GM04503 (cell line): ENCODE measurements at places on chromosomes 6 and 20.

DNA sequence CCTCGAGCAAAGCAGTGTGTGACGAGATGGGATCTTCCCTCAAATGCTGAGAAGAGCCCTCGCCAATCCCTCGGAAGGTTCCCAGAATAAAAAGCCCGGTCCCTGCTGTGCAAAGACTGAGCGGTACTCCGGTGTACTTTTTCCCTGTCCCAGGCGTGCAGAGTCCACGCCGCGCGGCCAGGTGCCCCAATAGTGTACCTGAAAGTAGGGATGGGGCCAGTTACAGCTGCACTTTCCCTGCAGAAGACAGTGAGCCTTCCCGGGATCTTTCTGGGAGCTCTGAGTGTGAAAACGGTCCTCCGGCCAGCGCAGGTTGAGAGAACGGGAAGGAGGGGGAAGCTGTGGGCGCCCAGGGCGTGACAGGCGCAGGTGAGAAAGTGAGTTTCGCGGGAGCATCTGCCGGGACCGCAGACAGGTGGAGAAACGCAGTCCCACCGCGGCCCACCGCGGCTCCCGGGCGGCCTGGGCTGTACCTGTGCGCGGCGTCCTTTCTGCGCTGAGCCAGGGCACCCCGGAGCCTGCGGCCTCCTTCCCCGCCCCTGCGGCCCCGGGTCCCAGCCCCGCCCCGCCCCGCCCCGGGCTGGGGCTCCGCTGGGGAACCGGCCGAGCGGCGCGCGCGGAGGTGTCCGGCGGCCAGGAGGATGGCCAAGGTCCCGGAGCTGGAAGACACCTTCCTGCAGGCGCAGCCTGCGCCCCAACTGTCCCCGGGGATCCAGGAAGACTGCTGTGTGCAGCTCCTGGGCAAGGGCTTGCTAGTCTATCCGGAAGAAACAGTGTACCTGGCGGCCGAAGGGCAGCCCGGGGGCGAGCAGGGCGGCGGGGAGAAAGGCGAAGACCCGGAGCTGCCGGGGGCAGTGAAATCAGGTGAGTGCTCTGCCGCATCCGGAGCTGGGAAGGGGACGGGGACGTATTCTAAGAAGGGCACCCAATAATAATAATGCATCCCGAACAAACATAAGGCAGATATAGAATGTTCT is at the start of gene RFX6:
Gene RFX6 (plus strand): TSS at position 608 of the 977 bp plus-strand sequence. CDS start 34 bp downstream, at position 642.
- no peak for DNase-seq

DNA sequence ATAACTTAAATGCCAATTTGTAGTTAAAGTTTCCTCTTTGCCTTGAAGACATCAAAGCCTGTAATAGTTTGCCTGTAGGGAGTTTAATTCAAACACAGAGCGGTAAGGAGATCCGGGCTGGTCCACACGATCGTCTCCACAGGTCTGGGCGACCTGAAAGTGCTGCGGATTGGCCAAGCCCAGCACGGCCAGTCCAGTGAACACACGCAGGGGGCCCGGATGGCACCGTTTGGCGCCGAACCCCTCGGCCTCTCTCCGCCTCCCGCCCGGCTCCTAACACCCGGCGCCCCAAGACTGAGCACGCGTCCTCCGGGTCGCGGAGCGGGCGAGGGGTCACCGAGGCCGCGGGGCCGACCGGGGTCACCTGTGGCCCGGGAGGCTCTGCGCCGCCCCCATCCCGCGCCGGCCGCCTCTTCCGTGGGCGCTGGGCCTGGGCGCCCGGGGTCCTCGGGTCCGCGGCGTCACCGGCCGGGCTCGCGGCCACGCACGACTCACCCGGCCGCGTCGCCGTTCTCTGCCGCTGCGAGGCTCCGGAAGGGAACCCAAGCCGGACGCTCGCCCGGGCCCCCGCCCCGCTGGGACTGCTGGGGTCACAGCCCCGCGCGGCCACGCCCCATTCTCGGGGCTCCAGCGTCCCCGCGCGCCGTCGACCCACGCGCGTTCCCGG is 481 bp downstream of the SERPINB6 start:
- no peak for DNase-seq

DNA sequence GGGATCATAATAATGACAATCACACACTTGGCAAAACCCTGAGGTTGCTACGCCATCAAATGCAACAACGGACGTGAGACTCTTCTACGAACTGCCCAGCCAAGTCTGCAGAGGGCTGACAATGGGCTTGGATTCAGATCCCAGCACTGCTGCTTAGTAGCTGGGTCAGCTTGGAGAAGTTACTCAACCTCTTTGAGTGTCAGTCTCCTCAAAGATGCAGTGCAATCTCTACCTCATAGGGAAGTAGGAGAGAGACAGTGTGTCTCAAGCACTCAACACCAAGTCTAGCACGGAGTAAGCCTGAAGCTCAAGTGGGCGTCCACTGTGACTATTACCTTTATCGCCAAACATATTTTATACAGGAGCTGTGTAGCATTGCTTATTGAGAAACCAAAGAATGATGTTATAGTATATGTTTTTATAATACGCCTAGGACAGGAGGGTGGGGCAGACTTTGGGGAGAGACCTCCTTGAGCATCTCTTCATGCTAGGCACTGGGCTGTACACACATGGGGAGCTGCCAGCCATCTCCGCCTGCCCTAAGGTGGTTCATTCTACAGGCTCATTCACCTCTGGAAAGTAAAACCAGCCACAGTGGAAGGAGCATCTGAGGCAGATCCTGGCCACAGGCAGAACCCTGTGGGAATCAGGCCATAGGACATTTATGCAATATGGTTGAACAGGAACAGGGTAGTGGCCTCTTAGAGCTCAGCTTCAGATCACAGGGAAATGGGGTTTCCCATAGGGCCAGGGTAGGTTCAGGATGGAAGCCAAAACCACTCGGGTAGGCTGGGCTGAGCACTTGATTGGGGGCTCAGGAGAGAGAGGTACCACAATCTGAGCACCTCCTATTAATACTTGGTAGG is 160.2 kb downstream of the MRPL14 start:
- DNase-seq = no peak

- no peak for DNase-seq
These were observed 58.0 kb downstream of the APCDD1L start for GRCh38 chr20:58457083-58457695.

- DNase-seq = no peak
These were observed 16.6 kb upstream of the HCK start for GRCh38 chr20:32035426-32035779.

GRCh38 chr6:45382391-45382790 is 4.7 kb upstream of the SUPT3H start:
- DNase-seq = no peak
